ENCODE measurements at places on chromosomes 1 and 21. TPM values are rescaled to one million over a fixed set of nuclear protein-coding genes. Genes with fewer than 3 reads are reported as not detected.

- no peak for DNase-seq
Measured at GRCh38 chr1:80375662-80376061, 1369.1 kb upstream of the ADGRL4 start.

The BMP8B gene
- total RNA-seq, result 1.5 TPM

GRCh38 chr1:216607067-216607697 lies 116.0 kb downstream of the ESRRG start:
- DNase-seq, result no peak

- no peak for DNase-seq
Measured at GRCh38 chr1:49841767-49842166, 182.0 kb downstream of the AGBL4 start.

- DNase-seq, result no peak
Measured at GRCh38 chr1:14952626-14953314, 200.8 kb upstream of the TMEM51 start.

The FAM229A gene
- total RNA-seq, result 10.0 TPM

DNA sequence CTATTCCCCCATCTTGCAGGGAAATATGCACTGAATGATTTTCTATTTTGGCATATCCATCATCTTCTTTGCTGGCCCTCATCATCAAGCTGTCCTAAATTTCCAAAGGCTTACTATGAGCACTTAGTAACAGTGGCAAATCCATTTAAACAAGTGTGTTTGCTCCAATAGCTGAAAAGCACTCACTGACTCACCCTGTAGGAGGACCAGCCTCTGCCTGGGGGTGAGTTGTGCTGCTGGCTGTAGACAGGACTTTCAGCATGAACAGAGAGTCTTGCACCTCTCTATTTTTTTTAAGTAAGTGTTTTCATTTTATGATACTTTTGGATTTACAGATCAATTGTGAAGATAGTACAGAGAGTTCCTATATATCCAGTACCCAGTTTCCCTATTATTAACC lies 97.3 kb downstream of the SLC35F3 start:
- no peak for DNase-seq

The F13B gene
- not detected for total RNA-seq

DNA sequence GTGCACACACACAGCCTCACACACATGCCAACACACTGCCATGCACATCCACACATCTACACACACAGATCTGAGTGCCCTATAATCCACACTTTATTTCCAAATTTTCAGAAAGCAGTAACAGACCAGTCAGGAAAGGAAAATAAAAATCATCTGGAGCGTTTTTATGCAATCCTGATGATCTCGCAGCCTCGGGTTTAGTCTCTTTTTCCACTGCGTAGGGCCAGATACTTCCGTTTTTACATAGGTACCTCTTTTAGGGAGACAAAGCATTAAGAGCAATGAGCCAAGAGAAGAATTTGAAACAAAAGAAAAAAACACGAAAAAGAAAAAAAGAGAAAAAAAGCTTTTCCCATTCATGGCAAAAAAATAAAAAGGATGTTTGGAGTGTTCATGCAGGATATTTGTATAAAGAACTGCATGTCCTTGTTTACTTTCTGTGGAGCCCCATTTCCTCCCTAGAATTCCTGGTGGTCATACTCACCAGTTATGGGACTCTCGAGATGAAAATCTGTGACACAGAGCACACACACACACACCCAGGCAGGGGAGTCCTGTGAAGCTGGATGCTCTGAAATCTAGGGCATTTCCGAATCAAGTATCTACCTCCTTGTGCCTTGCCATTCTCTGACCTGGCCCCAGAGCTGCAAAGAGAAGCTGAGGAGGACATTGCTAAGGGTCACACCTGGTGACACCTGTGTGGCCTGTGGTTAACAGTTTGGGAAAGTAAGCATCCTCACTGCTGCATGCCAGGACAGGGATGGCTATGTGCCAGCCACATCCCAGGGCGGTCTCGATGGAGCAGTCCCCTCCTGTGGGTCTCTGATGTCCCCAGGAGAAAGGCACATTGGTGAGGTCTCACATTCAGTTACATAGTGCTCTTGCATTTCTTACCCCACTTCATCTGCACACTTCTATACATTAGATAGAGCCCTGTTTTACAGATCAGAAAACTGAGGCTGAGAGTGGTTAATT lies 83.6 kb downstream of the RUNX1 start:
- DNase-seq, result no peak

Data from lower leg skin (tissue), 4 donors.